ENCODE measurements at places on chromosomes 3 and 15.

DNA sequence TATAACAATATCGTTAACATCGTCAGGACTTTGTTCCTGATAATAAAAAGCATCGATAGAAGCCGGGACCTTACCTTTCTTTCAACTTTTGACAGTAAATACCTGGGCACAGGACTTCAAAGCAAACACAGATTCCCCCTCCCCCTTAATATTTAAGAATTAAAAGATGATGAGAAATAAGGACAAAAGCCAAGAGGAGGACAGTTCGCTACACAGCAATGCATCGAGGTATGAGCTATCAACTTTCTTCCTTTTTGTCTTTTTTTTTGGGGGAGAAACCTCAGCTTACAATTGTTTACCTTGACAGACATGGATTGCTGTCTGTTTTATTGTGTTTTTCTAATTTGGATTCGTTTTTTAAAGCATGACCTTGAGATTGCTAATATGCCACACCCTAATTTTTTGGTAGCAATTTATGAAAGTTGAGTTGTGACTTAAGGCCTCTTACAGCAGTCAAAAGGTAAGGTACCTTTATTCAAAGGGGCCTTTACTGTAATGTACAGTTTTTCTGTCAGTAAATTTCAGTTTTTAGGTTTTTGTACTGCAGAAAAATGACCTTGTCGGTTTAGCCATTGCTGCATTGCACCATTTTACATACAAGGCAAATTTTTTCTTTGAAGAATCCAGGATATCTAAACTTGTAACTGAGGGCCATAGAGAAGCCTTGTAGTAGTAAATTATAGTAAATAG lies 1.1 kb downstream of the CHD2 start:
- peak; percentile 56 for DNase-seq

- no peak for DNase-seq
Observed at GRCh38 chr3:119360736-119361462, 66.7 kb downstream of the ARHGAP31 start.

DNA sequence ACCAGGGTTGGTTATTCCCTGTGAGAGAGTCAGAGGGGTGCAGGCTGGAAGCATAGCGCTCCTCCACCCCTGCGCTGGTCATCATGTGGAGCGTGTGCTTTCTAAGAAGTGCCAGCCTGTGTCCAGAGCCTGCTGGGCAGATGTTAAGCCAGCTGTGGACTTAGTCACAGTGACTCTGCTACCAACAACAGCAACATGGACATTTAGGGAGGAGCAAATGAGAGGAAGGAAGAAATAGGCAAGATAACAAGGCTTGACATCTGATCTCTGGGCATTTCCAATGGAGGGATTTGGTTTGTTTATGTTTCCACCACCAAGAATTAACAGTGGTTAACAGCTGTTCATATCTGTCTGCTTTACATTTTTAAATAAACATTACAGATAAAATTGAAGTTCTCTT lies 36.4 kb upstream of the MYZAP start:
- DNase-seq: peak; percentile 26

- no peak for DNase-seq
Observed at GRCh38 chr3:48226939-48227338, 3.6 kb downstream of the CAMP start.

DNA sequence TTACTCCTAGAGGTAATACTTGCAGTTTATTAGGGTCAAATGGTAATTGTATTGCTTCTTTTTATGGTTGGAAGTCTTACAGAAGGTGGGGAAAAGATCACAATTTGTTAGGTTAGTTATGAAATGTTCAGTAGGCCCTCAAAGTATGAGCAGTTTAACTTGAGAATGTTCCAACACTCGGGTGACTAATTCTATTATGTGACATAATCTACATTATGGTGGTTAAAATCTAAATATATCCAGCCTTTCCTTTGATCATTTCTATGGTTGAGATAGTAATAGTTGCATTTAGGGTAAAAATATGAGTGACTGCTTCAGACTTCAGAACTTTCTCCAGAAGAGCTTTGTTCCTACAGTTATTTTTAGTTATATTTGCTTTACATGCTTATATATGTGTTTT lies 19.6 kb upstream of the FBXO22 start:
- DNase-seq: peak; percentile 75

DNA sequence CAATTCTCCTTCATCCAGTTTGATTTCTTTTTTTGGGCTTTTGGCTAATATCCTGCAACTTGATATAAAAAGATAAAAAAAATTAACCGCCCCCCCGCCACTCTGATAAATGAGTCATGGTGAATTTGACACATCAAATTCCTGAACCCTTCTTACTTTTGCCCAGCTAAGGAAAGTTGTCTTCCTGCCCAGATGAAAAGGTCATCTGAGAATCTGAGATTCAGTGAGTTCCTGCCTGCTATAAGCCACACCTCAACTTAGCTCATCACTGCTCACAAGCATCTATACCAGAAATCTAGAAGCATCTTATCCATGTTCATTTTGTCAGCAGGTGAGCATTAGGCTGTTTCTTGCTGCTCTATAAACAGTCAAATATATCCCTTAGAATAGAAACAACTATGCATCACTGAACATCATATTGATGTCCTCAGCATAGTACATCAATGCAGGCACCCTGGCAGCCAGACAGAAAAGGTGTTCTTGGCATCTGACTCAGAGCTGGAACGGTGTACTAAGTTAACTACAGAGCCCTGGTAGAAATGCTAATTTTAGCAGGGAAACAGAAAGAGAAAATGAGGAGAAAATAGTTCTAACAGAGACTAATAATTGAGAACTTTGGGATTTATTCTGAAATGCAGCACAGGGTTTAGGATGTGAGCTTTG lies 77.1 kb downstream of the SEMA6D start:
- peak; percentile 15 for DNase-seq

GRCh38 chr15:86743283-86743903 lies 663.7 kb downstream of the AGBL1 start:
- DNase-seq: no peak
